Activated T-cell treated with anti-CD3 and anti-CD28 coated beads, Interleukin-2, amount 50 U/mL, for 4 hours (primary cell): ENCODE measurements at places on chromosomes 13 and 19.

- no peak for DNase-seq
Measured at GRCh38 chr13:111897178-111897845, 169.6 kb upstream of the SOX1 start.

DNA sequence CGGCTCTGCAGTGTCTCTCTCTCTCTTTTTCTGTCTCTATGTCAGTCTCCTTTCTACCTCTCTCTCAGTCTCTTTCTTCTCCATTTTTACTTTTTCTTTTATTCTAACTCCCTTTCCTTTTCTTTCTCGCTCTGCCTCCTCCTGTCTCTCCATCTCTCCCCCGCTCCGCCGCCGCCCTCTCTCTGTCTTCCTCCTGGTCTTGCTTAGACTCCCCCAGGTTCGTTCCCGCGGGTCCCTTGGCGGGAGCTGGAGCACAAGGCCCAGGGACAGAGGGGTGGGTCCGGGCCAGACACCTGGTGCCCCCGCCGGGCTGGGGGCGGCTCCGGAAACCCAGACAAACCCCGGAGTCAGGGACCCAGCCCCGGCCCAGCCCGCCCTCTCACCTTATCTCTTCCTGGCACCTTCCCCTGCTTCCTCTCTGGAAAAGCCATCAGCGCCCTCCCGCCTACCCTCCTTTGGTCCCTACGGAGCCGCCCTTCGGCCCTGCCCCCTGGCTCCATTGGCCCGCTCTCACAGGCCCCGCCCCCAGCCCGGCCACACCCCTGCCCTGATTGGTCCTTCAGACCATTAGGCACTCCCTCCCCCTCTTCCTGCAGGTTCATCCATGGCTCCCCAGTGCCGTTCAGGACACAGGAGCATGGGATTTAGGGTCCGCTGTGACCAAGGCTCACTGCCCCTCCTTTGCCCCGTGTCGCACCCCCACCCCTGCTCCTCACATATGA is 15.4 kb upstream of the NOP53 start:
- no peak for DNase-seq

GRCh38 chr13:20848944-20849343 is 53.6 kb downstream of the XPO4 start:
- no peak for DNase-seq

DNA sequence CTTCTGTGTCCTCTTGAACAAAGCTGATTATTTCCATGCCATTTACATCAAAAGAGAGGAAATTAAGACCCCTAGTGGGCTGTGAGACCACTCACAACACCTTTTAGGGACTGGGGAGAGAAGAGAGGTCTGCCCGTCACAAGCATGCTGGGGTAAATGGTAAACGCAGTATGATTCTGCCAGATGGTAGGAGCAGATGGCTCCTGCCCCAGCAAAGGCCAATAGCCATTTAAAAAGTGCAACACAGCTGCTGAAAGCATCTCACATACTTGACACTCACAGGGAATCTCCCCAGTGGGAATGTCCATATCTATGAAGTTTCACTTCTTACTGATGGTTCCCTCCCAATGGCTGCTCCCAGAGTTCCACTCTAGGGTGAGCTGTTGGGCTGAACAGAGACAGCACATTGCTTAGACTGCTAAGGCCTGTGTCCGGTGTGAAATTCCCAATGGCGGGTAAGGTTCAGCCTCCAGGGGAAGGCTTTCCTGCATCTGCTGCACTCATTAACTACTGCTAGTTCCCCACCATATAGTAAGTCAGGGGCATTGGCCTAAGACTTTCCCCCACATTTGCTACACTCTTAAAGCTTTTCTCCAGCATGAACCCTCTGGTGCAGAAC is 7.4 kb downstream of the ZNF671 start:
- DNase-seq: no peak

GRCh38 chr13:94673851-94674250 is 38.5 kb downstream of the SOX21 start:
- DNase-seq: no peak

DNA sequence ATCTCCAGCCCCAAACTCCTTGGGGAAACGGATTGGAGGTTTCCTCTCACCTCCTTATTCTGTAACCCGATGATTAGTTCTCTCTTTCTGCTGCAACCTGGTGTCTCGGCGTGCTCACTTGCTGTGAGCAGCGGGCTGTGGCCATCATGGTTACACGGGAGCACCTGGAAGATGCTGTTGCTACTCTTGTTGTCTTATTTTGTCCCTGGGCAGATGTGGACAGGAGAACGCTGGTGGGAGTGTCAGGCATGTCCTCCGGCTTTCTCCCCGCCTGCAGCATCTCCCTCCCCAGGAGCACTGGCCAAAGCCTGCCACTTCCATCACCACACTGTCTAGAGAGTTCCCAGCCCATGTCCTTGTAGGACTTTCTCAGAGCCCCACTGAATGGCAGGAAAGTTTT is 211.8 kb upstream of the ZNF536 start:
- DNase-seq: no peak

- no peak for DNase-seq
Measured at GRCh38 chr13:97394542-97394941, 39.4 kb upstream of the RAP2A start.

DNA sequence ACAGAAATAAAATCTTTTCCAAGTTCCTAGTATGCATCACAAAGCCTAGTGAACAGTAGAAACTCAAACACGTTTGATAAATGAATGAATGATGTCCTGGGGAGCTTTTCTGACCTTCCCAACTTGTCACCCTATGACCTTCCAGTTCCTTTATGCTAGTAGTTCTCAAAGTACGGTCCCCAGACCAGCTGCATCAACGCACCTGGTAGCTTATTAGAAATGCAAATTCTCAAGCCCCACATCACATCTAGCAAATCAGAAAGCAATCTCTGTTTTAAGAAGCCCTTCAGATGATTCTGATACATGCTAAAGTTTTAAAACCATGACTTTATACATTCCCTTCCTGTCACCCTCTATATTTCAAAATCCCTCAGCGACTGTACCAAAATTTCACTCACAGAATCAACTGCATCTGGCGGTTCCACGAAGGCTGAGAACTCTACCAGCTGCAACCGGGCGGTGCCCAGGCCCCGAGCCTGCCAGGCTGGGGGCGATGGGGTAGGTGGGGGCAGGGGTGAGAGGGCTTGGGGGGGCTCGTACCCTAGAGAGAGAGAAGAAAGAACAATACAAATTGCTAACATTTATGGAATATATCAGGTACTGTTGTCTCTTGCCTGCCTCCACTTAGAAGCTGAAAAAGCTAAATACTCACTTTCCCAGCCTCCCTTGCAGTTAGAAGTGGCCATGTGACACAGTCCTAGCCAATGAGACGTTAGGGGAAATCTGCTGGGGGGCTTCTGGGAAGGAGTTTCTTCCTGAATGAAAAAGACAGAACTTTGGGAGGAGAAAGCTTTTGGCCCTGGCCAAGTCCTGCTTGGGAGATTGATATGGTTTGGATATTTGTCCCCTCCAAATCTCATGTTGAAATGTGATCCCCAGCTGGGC is 13.3 kb downstream of the CD37 start:
- no peak for DNase-seq

DNA sequence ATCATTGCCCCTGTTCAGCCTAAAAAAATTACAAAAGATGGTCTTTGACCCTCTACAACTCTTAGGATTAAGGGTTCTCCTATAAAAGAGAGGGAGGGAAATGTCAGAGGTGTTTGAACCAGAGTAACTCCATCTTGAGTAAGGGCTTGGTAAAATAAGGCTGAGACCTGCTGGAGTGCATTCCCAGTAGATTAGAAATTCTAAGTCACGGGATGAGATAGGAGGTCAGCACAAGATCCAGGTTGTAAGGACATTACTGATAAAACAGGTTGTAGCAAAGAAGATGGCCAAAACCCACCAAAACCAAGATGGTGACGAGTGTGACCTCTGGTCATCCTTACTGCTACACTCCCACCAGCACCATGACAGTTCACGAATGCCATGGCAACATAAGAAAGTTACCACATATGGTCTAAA is 48.7 kb upstream of the ANKRD10 start:
- DNase-seq: no peak
